Urinary bladder (tissue), 4 donors: ENCODE measurements at places on chromosomes 7 and 10. TPM values are rescaled to one million over a fixed set of nuclear protein-coding genes. Genes with fewer than 3 reads are reported as not detected.

The PLPP4 gene
- total RNA-seq, result 3.6 TPM

DNA sequence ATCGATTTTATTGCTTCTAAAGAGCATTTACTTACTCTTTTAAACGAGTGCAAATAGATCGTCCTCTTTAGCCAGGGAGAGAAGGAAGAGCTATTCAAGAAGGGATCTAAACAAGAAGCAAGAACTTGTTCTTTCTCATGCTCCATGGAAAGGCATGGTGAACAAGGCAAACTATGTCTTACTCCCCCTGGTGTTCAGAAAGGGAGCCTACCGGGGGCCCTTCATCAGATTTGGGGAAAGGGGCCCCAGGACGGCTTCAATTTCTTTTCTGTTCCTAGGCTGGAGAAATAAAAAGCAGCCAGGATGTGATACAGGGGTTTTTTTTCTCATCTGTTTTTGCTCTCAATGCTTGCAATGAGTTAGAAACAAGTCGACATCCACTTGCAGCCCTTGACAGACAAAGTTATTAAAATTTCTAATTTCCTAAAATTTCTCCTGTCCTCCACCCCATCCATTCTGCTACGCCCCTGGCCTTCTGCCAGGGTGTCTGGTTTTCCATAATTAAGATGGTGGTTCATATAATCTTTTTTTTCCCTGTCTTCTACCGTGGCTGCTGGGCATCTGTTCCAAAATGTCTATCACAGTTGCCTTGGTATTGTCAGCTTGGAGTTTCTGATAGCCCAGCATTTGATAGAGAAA is 214.4 kb downstream of the CREB5 start:
- no peak for DNase-seq

DNA sequence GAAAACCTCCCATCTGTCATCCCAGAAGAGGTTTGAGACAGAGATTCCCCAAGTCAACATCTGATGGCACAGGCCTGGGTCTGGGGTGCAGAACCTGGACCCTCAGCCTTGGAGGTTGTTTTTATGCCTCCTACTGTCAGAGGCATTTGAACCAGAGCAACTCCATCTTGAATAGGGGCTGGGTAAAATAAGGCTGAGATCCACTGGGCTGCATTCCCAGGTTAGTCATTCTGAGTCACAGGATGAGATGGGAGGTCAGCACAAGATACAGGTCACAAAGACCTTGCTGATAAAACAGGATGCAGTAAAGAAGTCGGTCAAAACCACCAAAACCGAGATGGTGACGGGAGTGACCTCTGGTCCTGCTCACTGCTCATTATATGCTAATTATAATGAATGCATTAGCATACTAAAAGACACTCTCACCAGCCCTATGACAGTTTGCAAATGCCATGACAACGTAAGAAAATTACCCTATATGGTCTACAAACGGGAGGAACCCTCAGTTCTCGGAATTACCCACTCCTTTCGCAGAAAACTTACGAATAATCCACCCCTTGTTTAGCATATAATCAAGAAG is 92.0 kb downstream of the ITGA8 start:
- no peak for DNase-seq

The WDR86 gene
- total RNA-seq, result 6.8 TPM

GRCh38 chr10:773562-774161 is 84.2 kb upstream of the DIP2C start:
- DNase-seq, result no peak

The ABCB4 gene
- 1.2 TPM for total RNA-seq

GRCh38 chr10:59181668-59182067 is 5.2 kb downstream of the PHYHIPL start:
- no peak for DNase-seq

DNA sequence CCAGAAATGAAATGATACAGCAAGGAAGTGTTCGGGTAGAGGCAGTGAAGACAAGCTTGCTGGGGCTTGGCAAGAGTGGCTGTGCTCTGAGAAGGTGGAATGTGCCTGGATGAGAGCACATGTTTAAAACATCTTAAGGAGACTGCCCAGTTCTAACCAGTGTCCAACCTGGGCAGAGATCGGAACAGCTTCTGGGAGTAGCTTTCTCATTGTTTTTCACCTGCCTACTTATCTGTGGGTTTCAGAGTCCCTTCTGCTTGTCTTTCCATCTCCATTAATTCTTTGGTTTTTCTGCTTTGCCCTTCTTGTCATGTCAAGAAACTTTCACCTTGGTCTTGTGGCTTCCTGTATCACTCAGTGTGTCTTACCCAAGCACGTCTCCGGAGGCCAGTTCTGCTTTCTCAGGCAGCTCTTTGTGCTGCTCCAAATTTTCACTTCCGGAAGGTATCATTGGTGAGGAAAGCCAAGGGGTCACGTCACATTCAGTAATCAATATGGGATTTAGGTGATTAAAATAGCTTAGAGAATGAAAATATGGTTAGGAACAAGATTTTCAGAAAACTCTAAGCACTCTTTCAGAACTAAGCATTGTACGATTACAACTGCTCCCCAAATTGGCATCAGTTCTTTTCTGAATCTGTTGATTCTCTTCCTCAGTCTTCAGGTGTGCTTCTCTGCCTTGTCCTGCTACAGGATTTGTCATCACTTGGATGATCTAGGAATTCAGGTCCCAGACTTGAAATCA is 5.5 kb upstream of the LAMB4 start:
- DNase-seq, result no peak

GRCh38 chr7:117045927-117046710 is 92.8 kb downstream of the ST7 start:
- DNase-seq, result no peak

The CC2D2B gene
- 13.1 TPM for total RNA-seq

The GPR37 gene
- 5.4 TPM for total RNA-seq

The ARPC1A gene
- total RNA-seq, result 68.9 TPM

DNA sequence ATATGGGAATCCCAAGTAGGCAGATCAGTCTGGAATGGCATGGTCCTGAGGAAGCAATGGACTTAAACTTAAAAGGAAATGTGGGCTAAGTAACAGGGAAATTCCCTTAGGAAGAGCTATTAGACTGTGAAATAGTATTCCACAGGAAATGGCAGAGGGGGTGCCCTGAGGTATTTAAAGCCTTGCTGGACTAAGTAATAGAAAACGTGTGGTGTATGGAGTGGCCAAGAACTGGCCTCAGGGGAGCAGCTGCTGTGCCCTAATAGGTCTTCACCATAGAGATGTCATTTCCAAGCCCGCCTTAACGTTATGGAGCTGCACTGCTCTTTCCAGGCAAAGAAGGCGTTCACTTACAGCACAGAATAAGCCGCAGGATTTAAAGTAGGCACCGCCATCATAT is 365.2 kb upstream of the ZMIZ1 start:
- no peak for DNase-seq
